ENCODE measurements at places on chromosomes 2 and 18. TPM values are rescaled to one million over a fixed set of nuclear protein-coding genes. Genes with fewer than 3 reads are reported as not detected.

Gene GNAL
- total RNA-seq, result 40.9 TPM

Gene MPP4
- 0.11 TPM for total RNA-seq

Gene NEB
- 4.4 TPM for total RNA-seq

Gene RAB17
- 235 TPM for total RNA-seq

Gene GKN1
- total RNA-seq, result not detected

Gene ANKRD53
- total RNA-seq, result 1.0 TPM

DNA sequence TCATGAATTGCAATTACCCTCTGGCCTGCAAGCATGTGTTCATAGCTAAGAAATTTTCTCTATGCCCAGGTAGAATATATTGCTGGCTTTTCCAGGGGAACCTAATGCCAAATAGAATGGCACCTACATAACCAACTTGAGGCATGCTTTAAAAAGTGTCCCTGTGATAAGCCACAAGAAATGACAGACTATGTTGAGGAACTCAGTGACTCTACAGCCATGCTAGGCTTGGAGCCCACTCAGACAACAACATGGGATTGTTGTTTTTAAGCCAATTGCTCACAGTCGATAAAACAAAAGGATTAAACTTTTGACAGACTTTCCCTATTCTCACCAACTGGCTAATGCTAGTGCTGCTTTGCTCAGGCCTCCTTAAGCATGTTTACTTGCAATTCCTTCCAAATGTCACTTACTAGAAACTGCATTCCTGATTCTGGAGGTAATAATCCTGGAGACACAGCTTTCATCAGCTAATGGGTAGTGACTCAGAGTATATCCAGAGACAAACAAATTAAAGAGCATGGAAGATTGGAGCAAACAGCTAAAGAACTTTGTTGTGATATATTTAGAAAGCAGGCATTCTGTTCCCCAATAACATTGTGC lies 249.0 kb downstream of the SLC8A1 start:
- DNase-seq, result no peak

DNA sequence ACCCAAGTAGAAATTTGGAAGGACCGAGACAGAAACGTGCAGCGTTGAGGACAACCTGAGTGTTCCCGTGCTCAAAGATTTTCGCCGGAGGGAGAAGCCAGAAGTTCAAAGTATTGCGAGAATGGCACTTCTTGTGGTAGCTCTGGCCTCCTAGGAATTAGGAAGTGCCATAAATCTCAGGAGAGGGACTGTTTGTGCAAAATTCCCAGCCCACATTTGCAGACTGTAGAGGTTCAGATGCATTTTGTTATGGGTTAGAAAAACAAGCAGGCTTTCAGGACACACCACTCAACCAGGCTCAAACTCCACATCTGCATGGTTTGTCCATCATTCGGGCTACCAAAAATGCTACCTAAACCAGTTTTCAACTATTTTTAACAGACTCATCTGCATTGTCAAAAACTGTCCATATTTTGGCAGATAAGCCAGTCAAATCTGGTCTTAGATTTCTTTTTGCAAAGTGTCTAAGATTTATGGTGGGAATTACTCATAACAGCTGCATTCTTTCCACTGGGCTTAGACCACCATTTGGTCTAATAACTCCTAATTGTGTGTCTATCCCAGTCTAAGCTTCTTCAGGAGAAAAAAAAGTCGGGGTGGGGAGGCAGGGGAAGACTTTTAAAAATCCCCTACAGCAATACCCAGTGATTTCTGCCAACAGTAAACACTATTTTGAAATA lies 422.9 kb downstream of the ARHGAP15 start:
- DNase-seq, result no peak

DNA sequence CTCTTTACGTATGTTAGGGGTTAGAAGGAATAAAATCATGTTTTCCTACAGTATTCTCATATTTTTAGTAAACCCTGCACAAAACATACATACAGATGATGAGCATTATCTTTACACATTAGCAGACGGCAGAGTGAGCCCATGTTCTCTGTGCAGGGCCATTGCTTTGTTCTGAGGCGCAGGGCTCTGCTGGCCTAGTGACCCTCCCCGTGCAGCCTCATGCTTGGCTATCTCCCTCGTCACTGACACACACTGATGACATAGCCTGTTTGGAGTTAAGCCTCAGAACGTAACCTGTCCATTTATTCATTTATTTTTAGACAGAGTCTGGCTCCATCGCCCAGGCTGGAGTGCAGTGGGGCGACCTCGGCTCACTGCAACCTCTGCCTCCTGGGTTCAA lies 115.9 kb upstream of the FOSL2 start:
- DNase-seq, result no peak

- DNase-seq, result peak; percentile 67
Measured at GRCh38 chr2:235170536-235171521, 219.0 kb downstream of the SH3BP4 start.

DNA sequence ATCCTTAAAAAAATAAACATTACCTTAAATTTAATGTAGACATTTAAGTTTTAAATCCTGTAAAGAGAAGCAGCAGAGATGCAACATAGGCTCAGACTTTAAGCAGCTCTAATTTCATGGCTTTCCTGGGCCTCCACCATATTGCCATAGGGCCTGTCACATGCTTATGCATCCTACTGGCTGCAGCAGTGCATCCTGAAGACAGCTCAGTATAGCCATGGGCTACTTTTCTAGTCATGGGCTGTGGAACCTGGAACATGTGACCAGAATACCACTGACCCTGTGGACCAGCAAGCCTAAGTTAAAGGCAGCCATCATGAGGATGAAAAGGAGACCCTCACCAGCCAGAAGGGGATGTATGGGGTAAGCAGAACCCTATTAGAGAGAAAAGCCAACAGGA lies 10.7 kb downstream of the RMP24 start:
- DNase-seq, result no peak

GRCh38 chr18:59779979-59780378 lies 82.8 kb upstream of the CCBE1 start:
- no peak for DNase-seq

GRCh38 chr2:21052044-21052443 lies 8.2 kb upstream of the APOB start:
- peak; percentile 56 for DNase-seq

- peak; percentile 94 for DNase-seq
Measured at GRCh38 chr2:47069628-47070154, 85.4 kb downstream of the STPG4 start.

DNA sequence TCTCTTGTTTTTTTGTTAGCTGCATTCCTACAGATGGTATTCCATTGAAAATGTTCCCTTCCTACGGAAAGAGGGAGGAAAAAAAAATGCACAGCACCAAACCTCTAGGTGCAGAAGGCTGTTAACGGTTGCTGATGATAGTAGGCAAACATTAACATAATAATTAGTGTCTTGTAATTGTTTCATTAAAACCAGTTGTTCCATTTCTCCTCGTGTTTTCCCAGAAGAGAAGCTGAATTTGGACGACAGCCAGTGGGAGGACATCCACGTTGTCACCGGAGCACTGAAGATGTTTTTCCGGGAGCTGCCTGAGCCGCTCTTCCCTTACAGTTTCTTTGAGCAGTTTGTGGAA lies 494.7 kb downstream of the ARHGAP15 start:
- DNase-seq, result no peak

DNA sequence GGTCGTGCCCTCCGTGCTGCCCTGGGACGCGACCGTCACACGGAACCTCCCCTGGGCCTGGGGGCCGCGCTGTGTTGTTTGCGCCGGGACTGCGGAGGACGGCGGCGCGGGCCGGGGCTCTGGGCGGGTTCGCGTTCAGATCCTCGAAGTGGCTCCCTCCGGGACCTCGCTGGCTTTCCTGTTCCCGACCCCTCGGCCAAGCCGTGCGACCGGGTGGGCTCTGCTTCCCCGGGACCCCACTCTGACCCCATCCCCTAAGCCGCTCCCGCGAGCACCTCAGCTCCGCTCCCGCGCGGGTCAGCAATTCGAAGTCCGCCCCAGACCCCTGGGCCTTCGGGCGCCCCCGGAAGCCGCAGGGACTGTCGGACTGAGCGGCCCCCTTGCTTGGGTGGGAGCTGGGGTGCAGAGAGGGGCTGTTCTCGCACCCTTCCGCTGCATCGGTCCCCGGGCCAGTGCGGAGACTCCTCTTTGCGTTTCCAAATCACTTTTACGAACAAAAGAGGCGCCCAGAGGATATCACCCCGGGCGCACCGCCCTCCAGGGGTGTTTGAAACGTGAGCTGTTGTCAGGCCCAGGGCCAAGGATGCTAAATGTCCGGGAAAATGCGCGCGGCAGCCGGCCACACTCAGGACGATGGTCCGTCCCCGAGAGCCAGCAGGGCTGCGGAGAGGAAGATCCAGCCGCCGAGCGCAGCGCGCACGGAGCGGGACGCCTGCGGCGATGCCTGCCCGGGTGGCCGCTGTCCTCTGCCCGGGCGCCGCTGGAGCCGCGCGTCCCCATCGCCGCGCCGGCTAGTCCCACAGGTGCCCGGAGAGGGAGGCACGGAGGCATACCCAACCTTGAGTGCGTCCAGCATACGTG lies 73.5 kb downstream of the ZCCHC2 start:
- peak; percentile 73 for DNase-seq

DNA sequence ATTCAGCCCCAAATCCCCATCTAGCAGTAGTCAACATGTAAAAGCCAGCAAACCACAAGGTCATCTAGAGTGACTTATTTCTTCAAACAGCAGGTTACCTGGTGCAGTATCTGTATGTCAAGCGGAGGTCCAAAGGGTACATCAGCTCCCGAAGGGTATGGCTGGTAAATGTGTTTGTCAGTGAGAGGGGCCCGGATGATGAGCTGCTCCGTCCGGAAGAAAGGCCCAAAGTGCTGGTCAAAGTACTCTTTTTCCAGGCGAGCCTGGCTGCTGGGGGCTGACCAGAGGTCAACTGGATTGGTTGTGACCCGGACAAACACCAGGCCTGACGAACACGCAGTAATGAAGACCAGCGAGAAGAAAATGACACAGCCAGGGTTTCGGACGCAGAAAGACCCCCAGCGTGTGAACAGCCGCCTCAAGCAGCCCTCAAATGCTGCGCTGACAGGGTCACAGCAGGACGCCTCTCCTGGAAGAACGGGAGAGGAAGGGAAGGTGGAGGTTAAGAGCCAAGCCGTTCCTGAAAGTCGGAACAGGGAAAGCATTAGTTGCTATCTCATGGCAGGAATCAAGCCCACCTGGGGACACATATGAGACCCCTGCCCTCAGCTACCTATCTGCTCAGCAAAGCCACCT lies 30.0 kb downstream of the NPC1 start:
- no peak for DNase-seq

DNA sequence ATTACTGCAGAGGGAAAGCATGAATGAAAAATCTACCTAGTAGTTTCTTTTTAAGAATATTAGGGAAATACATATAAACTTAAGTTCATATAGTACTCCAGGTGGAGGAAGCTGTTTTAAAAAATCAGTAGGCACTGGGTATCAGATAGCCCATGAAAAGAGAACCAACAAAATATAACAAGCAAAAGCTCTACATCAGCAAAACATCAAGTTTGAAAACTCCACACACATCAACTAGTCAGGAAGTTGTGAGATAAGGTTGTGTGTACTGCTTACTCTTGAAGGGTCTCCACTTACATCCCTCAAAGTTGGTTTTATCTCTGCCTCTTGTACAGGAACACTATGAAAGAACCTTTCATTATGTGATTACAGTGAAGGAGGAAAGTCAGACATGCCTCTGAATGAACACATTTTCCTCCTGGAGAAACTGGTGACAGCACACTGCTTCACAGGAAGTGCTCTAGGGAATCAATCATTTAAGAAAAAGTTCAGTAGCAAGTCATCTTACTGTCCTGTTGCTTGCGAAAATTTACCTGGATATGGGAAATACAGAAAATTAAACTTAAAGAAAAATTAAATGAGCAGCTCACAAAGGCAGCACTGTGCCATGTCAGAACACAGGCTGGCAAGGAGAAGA lies 57.7 kb downstream of the THADA start:
- no peak for DNase-seq

DNA sequence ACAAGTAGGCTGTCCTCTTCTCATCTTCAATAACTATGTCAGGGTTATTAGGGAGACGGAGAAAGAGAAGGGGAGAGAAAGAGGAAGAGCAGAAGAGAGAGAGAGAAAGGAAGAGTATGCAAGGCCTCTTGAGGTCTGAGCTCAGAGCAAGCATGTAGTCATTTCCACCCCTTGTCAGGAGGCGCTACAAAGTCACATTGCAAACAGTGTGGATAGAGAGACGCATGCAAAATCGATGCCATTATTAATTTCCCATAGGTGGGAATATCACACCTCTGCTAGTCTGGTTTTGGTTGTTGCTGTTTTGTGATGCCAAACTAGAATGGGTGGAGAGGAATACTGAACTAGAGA lies 24.2 kb upstream of the SERPINE2 start:
- no peak for DNase-seq

DNA sequence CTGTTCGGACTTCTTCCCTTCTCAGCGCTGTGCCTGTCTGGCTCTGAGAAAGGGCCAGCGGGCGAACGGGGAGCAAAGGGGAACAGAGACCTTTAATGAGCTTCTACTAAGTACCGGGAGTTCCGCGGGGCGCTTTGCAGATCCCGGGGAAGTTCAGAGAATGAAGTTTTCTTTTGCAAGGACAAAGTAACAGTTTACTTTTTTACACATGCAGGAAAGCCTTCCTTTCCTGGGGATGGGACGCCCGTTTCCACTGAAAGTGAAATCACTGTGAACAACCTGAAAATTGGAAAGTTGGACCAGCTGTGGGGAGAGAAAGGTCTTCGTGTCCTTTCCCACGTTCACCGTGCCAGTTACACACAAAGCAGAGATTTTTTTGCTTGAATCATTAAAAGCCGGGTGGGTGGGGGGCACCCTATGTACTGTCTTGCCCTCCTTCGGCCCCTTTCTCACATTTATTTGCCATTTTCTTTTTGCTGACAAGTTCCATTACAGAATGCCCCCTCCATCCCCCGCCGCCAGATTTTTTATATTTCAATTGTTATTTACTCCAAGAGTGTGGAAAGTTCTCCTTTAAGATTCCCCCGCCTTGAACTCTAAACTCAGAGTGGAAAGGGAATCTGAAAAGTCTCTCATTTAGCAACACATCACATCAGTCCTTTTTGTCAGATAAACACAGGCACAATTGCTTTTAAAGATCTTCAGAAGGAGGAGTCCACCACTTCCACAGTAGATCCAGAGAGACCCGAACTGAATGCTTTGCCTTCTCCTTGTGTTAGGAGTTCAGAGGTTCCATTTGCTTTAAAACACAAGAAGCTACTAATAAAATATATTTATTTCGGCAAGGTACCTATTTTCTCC lies 1.1 kb upstream of the FN1 start:
- DNase-seq, result peak; percentile 80

DNA sequence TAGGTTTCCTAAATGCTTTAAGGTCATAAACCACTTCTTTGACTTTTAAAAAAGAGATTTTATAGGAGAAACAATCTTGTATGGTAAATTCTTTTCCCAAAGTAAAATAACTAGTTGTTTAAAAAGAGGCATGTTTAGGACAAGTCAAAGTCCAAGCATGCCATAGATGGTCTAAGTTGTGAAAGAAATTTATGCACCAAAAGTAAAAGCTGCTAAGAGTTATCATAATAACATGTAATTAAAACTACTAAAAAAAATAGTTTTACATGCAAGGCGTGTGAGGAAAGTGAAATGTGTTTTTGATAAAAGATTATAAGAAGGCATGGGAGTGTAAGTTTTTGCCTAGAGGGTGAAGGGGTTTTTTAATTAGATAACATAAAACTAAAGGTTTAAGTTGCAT lies 22.5 kb downstream of the FAM210A start:
- DNase-seq, result no peak

Data from endodermal cell (in vitro differentiated cells).